Stimulated activated CD4-positive, alpha-beta T cell treated with anti-CD3 and anti-CD28 coated beads, Interleukin-4, amount 100 ng/mL, for 48 hours (primary cell): ENCODE measurements at places on chromosomes 2 and 18.

- DNase-seq = no peak
These were observed 7.2 kb upstream of the LCLAT1 start for GRCh38 chr2:30439879-30440278.

DNA sequence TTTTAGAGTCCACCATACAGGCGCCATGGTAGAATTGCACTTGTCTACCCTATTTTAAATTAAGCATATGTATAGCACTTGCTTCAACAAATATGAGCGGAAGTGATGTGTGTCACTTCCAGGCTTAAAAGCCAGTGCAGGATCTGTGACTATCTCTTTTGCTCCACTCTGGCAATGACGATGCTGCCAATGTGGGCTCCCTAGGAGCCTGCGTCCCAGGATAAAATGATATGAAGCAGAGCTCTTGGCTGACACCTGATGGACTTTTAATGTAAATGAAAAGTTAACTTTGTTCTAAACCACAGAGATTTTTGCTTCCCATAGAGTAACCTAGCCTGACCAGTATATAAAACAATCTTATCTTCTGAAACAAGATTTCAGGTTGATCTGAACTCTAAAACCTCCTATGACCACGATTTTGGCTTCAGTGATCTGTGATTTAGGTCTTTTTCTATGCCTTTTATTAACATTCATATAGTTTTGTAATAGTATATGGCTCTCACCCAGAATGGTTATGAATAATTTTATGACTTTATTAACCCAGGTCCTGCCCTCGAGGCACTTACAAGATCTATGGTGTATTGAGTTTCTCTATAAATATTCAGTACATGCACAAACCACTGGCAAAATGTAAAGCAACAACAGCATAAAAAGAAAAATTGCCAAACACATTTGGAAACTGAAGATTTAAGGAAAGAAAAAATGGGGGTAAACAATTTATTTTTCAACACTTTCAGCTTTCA, 422.5 kb upstream of the PIK3C3 start:
- no peak for DNase-seq

DNA sequence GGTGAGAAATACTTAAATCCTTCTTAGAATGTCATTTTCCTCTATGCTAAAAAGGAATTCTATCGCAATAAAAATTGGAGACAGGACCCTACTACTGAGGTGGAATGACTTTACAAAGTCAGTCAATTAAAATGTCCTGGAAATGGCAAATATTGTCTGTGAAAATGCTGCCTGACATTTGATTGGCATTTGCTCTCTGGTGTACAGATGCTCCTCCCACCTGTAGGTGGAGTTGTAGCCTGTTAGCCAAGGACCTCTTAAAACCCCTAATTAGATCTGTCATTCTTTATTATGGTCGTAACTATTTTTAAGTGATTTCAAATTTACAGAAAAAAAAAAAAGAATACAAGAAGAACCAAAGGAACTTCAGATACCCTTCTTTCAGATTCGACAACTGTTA, 393.1 kb upstream of the KLHL29 start:
- DNase-seq = no peak

DNA sequence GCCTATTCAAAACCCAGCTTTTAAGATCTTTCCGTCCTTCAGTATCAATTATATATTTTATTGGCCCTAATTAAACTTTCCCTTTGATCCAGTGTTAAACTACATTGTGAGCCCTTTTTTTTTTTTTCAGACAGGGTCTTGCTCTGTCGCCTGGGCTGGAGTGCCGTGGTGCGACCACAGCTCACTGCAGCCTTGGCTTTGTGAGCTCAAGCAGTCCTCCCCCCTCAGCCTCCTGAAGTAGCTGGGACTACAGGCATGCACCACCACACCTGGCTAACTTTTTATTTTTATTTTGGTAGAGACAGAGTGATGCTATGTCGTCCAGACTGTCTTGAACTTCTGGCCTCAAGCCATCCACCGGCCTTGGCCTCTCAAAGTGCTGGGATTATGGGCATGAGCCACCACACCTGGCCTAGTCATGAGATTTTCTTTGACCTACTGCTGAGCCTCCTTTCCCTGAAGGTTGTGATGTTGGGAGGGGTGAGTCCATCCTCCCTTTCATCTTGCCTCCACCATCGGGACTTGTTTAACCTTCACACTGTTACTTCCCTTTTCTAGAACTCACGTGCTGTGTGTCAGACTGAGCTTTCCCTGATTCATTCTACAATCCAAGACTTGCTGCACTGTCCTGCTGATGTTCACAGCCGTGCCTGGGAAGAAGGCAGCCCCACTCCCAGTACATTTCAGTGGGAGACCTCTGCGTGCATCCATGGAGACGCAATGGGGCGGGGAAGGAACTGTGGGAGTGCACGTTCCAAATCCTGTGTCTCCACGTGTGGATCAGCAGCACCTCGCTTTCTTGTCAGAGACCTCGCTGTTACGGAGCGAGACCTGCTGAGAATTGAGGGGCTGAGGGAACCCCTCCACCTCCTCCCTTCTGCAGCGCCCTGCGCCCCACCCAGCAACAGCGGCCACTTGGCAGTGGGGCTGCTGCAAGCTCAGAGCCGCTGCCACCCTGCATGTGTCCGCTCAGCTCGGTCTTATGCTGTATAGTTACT, 10.8 kb downstream of the OXER1 start:
- DNase-seq = no peak

DNA sequence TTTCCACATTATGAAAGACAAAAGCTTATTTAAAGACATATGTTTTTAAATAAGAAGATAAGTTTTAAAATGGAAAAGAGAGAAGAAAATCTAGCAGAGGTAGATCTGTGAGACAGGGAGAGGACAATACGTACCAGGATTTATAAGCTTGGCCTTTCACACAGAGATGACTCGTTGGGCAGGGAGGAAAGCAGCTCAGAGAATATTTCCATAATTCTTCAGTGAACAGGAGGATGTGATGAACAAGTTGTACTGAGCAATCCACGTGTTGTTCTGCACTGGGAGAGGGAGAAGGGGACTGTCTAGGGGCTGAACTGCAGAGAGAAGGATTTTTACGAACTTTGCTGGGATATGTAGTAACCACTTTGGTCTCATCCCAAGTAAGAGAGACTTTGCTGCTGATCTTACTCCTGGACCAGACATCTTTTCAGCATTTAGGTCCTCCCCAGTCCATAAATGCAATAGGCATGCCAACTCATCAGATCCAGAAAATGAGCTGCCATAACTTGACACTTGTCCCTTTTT, 162.5 kb upstream of the SETBP1 start:
- no peak for DNase-seq

DNA sequence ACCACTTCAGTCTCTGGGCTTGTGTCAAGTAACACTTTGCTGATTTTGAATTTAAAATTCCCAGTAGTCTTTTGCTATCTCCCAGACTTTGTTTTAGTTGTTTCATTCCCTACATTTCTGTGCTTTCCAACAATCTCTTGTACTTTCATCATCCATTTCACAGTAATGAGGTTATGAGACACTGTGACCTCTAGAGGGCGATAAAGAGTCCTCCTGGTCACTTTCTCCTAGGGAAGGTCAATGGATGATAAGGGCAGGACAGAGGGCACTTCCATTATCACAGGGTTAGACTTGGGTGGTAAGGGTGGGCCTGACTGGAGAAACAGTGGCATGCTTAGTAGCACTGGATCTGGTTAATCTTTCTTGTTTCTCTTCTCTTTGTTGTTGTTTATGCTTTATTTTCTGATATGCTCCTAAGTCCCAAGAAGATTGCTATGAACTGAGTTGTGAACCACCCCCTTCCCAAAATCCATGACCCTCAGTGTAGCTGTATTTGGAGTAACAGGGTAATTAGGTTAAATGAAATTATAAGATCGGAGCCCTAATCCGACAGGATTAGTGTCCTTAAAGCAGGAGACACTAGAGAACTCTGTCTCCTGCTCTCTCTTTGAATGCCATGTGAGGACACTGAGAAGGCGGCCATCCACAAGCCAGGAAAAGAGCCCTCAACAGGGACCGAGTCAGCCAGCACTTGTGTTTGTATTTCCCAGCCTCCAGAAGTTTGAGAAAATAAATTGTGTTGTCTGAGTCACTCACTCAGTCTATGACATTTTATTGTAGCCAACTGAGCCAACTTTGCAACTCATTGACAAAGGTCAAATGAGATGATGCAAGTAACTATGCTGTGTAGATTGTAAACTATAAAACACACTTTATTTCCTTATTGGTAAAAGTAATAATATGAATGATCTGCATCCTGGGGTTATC, 779.2 kb downstream of the CNTNAP5 start:
- DNase-seq = no peak
